Effector memory CD8-positive, alpha-beta T cell (primary cell): ENCODE measurements at places on chromosomes 12 and 14.

DNA sequence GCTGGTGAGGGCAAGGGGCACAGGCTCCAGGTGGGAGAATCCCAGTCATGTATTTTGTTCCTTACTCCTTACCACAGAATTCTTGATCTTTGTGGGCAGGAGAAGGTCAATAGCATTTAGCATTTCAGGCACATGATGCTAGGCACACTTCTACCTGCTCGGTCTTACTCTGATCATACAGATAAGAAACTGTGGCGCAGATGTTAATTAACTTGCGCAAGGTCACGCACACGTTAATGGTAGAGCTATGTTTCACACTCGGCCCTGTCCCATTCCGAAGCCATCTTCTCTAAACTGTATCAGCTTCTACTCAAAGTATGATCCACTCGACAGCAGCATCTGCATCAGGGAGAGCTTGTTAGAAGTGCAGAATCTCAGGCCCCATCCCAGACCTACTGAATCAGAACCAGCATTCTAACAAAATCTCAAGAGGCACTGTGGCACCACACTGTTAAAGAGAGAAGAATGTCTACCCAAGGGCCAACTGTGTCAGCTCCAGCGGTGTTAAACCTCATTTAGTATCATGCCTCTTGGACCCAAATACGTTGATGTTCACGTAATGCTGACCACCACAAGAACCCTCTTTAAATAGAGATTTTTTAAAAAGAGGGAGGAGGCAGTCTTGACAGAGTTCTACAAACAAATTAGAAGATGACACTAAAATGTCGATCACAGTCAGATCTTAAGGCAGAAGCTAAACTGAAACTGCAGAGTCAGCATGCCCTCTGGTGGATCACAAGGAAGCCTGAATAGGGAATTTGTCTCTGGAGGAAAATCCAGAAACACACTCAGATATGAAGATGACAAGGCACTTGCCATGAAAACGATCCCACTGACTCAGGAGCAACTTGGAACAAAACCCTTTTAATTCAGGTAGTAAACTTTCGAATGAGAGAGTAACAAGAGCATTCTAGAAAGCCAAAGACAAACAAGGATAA is 7.3 kb downstream of the STXBP6 start:
- DNase-seq, result no peak

- no peak for DNase-seq
Measured at GRCh38 chr12:19644571-19644970, 205.3 kb downstream of the AEBP2 start.

- peak; percentile 71 for DNase-seq
Measured at GRCh38 chr14:75132382-75133086, 5.7 kb upstream of the NEK9 start.

DNA sequence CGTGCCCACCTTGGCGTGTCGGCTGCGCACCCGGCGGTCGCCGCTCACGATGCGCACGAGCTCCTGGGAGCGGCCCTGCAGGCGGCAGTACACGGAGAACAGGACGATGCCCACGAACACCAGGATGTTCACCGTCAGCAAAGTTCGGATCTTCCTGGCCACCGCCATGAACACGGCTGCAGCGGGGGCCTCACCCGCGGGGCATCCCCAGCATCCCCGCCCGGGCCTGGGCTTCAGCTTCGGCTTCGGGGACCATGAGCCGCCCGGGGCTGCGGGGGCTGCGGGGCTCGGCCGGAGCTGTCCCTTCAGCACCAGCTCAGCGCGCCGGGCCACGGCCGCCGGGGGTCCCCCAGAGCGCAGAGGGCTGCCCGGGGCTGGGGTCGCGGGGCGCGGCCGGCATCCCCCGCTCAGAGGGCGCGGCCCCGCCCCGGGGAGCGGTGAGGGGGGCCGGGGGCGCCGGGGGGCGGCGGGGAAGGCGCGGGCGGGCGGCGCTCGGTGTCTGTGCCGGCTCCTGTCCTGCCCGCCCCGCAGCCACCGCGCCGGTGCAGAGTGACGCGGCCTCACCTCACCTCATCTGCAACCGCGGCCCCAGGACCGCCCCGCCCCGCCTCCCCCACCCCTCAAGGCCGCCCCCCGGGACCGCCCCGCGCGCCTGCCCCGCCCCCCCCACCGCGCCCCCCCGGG is at the start of gene GALNT9:
Gene GALNT9, minus strand, starts transcription at position 554 of the 684 bp plus-strand sequence. Its CDS starts 386 bp downstream, at position 168.
- no peak for DNase-seq

DNA sequence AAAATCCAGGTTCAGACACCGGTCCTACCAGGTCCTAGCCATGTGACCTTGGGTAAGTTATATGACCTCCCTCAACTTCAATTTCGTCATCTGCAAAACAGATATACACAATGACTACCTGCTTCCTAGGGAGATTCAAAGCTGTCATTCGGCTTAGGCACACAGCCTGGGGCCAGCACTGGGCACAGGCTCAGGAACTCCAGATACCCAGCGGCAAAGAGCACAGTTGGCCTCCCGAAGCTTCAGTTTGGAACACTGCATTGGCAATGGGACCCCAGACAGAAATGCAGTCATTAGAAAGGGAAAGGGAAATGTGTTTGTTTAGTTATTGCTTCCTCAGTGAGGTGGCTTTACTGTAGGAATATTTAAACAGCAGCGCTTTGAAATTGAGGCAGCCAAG is 11.4 kb downstream of the PLEKHG6 start:
- DNase-seq, result no peak

GRCh38 chr12:1811948-1812291 is 8.4 kb upstream of the LRTM2 start:
- DNase-seq, result no peak

DNA sequence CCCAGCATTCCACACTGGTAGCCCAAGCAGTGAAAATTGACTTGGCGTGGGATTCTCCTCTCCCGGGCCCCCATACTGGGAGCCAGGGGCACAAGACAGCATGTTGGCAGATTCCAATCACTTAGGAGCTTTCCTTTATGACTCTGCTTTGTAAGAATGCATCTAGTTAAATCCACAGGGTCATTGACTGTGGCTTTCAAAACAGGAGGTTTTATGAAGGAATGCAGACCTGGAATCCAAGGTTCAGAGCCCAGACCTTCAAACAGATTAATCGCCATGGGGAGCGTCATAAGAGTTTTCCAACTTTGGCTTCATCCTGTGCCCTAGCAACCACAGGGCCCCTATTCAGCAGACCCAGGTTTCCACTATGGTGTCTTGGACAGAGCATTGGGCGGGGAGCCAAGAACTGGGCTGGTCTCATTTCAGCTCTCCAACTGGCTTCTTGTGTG is 76.4 kb upstream of the RMST start:
- DNase-seq, result no peak

GRCh38 chr12:79945433-79945832 is 10.5 kb upstream of the PPP1R12A start:
- no peak for DNase-seq

DNA sequence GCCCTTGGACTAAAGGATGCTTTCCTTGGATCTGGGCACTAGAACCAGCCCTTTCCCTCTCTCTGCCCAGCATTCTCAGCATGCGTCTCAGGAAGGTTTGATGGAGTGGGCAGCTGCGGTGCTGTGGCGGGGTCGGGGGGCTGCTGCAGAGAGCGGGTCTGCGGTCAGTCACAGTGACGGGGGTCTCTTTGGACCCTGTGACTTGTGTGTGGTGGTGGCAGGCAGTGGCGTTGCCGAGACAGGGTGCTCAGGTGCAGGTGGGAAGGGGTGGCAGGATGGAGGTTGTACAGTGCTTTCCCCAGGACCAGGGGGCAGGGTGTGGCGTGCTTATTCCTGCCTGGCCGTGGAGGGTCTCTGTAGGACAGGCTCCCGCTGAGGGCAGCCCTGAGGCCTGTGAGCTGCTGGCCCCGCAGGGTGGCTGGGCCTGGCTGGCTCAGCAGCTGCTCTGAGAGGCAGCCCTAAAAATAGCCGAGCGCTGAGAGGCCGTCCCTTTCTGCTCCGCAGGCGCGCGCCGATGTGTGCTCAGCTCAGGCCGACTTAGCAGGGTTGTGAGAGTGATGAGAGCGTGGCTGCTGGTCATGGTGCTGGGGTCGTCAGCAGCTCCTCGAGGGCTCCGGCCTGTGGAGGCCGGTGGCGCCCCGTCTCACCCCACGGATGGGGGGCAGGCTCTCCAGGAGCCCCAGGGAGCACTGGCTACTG is 9.7 kb downstream of the PACS2 start:
- no peak for DNase-seq

GRCh38 chr14:71554959-71555612 is 377.1 kb upstream of the RGS6 start:
- no peak for DNase-seq

GRCh38 chr12:76266797-76267196 is 81.4 kb downstream of the BBS10 start:
- DNase-seq, result no peak

GRCh38 chr14:105240811-105241576 is 7.3 kb upstream of the BTBD6 start:
- no peak for DNase-seq

- no peak for DNase-seq
Measured at GRCh38 chr14:84064316-84065125, 1465.4 kb upstream of the FLRT2 start.

GRCh38 chr12:105261010-105261409 is 25.0 kb upstream of the APPL2 start:
- no peak for DNase-seq

DNA sequence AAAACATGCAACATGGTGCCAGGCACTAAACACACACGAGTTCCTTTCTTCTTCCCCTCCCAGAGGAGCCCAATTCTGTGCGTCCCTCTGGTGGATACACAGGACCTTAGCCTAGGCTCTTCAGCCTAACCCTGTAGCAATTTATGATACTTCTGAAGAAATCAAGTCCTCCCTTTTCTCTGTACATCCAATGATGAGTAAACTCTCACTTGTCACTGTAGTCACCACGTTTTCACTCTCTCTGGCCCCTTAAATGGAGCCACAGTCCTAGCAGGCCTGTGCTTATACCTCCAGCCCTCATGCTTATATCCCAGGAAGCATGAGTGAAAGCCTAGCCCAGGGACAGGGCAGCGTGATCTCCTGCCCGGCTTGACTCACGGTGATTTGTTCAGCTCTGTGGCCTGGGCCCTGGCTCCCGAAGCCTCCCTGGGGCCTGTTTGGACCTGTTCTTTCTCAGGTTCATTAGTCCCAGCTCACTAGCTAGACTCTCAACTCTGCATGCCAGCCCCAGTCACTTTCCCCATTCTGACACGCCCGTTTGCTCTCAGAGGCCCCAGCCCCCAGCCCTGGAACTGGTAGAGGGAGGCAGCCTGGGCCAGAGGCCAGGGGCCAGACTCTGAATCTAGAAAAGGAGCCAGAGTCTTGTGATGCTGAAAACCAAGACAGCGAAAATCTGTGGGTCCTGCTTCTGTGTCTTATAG is 24.1 kb upstream of the PLEKHG3 start:
- no peak for DNase-seq

GRCh38 chr12:124685689-124686369 is 118.4 kb upstream of the NCOR2 start:
- DNase-seq, result no peak

DNA sequence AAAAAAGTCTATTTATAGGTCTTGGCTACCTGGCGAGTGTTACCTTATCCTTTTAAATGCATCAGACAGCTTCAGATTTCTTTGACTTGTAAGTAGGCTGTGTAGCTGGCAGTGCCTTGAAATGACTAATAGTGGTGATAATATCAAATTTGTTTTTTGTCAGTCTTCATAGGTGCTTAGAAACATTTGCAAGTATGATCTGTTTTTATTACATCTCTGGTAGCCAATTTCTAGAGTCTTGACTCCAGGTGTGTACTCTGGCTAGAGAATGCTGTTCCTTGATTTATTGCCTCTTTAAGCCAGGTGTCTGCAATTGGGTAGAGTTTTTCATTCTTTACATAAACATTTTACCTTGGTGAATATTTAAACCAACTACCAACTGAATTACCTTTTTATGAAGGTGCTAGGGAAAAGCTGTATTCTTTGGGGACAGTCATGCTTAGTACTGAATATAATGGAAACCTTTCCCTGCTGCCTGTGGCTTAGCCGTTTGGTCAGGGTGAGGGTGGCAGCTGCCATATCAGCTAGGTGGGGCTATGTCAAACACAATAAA is 32.6 kb downstream of the MLXIP start:
- DNase-seq, result no peak

DNA sequence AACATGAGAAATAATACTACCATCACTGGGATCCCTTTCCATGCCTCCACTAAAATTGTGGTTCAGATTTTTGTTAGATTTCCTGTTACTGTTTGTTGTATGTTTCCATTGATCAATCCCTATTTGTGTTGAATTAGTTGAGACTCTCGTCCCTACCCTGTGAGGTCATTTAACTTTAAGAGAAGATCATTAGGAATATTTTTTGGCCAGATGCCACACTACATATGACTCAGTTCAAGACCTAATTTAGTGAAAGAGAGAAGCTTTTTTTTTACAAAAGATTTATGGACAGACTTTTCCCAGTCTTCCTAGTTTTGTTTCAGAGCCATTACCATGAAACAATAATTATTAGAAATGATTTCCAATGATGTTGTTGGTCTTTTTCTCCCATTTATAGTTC is 35.5 kb downstream of the CPSF6 start:
- no peak for DNase-seq

GRCh38 chr14:63438065-63438757 is 105.0 kb downstream of the PPP2R5E start:
- no peak for DNase-seq

GRCh38 chr12:15599266-15600037 is 189.7 kb downstream of the EPS8 start:
- DNase-seq, result no peak

DNA sequence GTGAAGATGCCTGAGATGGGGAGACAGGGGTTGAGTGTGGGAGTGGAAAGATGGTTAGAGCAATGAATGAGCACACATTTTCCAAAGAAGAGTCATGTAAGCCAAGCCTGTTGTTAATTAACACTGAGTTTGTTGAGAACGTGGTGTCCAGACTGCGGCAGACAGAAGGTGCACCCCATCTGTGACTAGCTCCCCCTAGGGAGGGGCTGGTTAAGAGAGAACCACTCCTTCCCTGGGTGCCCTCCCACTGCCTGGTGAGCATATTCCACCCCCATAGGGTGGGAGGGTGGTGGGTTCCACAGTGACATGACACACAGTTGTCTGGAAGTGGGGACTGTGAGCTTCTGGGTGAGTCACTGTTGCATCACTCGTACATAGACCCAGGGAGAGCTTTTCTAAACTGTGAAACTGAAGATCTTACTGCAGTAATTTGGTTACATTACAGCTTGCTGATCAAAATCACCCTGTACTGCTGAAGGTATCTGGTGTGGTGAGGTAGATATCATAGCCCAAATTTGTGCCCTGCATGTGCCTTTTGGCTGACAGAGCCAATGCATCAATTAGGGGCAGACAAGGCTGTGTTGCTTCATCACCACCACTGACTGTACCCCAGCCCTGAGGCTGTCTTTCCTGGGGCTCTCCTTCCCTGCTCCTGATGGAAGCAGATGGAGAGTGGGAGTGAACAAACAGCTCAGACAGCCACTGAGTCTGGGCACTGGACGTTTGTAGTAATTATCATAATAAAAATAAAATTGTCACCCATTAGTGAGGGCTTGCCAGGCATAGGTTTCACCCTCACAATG is 150.9 kb downstream of the EMP1 start:
- no peak for DNase-seq
